Panc1 (cell line): ENCODE measurements at places on chromosomes 11 and 22.

GRCh38 chr11:104061853-104062521 lies 25.5 kb downstream of the DDI1 start:
- no peak for DNase-seq

DNA sequence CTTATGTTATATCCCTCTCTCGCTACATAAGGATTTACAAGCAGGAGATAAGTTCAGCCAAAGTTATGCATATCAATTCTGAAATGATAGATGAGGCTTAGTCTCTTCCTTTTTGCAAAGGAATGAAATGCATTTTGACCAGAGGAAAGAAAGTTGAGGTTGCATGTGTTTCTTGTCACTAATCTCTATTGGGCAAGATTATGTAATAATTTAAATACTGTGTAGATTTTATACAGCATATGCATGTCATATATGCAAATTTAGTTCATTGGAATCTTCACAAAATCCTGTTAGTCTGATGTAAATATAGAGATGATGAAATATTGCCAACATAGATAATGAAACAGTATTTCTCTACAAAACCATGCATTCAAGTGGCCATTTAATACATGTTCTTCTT lies 858.7 kb upstream of the RAG2 start:
- DNase-seq: no peak

GRCh38 chr11:70068950-70069349 lies 9.2 kb upstream of the ANO1 start:
- DNase-seq: no peak

- no peak for DNase-seq
These were observed 1.1 kb upstream of the MTMR2 start for GRCh38 chr11:95925011-95925410.

- DNase-seq: no peak
These were observed 15.9 kb upstream of the IGLL5 start for GRCh38 chr22:22871536-22872278.

GRCh38 chr11:7520011-7520942 lies 6.5 kb downstream of the PPFIBP2 start:
- DNase-seq: no peak
